ENCODE measurements at places on chromosomes 7 and 10. TPM values are rescaled to one million over a fixed set of nuclear protein-coding genes. Genes with fewer than 3 reads are reported as not detected.

Gene SMKR1
- total RNA-seq, result 2.4 TPM

Gene MAD1L1
- total RNA-seq, result 54.6 TPM

Gene ZNF37A
- total RNA-seq, result 23.1 TPM

Gene SPDYE8
- total RNA-seq, result not detected

Gene NAT16
- not detected for total RNA-seq

Gene PSMC2
- total RNA-seq, result 94.3 TPM

Gene OR2A5
- not detected for total RNA-seq

Gene LIPJ
- total RNA-seq, result 0.07 TPM

Gene FEZF1
- not detected for total RNA-seq

Gene NACAD
- total RNA-seq, result 0.93 TPM

Gene OGDHL
- not detected for total RNA-seq

Gene PNLIPRP1
- not detected for total RNA-seq

Gene PTCD1
- 8.4 TPM for total RNA-seq

Gene FAM131B
- total RNA-seq, result not detected

Gene ZNF736
- 71.6 TPM for total RNA-seq

Gene ARF5
- total RNA-seq, result 110 TPM

Gene PRKCQ
- total RNA-seq, result 0.11 TPM

Gene PTN
- total RNA-seq, result not detected

Gene ZNF853
- total RNA-seq, result 3.2 TPM

Gene SLC29A3
- total RNA-seq, result 3.1 TPM

Gene STEAP2
- not detected for total RNA-seq

Gene RBM20
- 0.02 TPM for total RNA-seq

Gene EN2
- total RNA-seq, result not detected

Gene ADAM22
- total RNA-seq, result 0.88 TPM

Gene CALML5
- not detected for total RNA-seq

Gene PRSS2
- not detected for total RNA-seq

Gene TWNK
- total RNA-seq, result 19.2 TPM

Gene ZNF503
- not detected for total RNA-seq

Gene CALML3
- total RNA-seq, result not detected

Gene ATP5F1C
- 177 TPM for total RNA-seq

Gene PRSS37
- total RNA-seq, result not detected

Gene CDK14
- 130 TPM for total RNA-seq

Gene PKD2L1
- not detected for total RNA-seq

Gene TAS2R4
- 1.9 TPM for total RNA-seq

Gene FAM25C
- not detected for total RNA-seq

Gene RNF32
- 2.9 TPM for total RNA-seq
